DMS153 (cell line): ENCODE measurements at places on chromosomes 4 and X.

GRCh38 chr4:16240300-16240699 is 14.0 kb upstream of the TAPT1 start:
- DNase-seq, result no peak

- DNase-seq, result no peak
Observed at GRCh38 chr4:78939667-78940008, 400 bp upstream of the PAQR3 start.

DNA sequence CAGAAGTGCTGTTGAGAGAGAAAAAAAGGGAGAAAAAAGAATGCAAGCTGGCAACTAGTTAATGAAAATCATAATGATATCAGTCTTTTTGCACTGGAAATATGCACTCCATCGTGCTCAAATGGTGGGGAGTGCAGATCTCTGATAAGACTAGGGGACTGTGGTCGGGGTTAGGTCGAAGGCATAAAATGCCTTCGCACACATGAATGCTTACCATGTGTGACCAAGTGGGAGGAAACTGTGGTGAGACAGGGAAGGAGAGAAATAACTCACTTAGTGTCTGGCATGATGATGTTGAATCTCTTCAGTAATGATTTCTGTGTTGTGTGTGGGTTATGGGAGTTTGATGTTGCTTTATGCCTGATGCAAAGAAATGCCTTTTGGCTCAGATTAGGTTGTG is 358.9 kb downstream of the FBXO8 start:
- no peak for DNase-seq

- DNase-seq, result no peak
Observed at GRCh38 chr4:44671636-44672035, 6.6 kb upstream of the GUF1 start.

GRCh38 chr4:77095101-77095821 is 19.5 kb upstream of the CCNI start:
- DNase-seq, result peak; percentile 28

- DNase-seq, result no peak
Observed at GRCh38 chr4:77009511-77010115, 60.1 kb downstream of the SEPTIN11 start.
